ENCODE measurements at places on chromosomes 1 and 21. TPM values are rescaled to one million over a fixed set of nuclear protein-coding genes. Genes with fewer than 3 reads are reported as not detected.

The SERTAD4 gene
- total RNA-seq: 1.1 TPM

The CHIT1 gene
- 0.54 TPM for total RNA-seq

The GBP1 gene
- total RNA-seq: not detected

The CCDC190 gene
- total RNA-seq: not detected
